HCT116 (cell line): ENCODE measurements at places on chromosomes 6 and 20. TPM values are rescaled to one million over a fixed set of nuclear protein-coding genes. Genes with fewer than 3 reads are reported as not detected.

GRCh38 chr20:61520893-61521460, 268.9 kb downstream of the CDH4 start:
- no peak for DNase-seq

The HCRTR2 gene
- not detected for total RNA-seq

The F13A1 gene
- 0.34 TPM for total RNA-seq

The EDEM2 gene
- 22.8 TPM for total RNA-seq

- no peak for DNase-seq
Observed at GRCh38 chr6:118725944-118726343, 74.6 kb upstream of the CEP85L start.

The XKR7 gene
- not detected for total RNA-seq

The C6orf163 gene
- total RNA-seq: 1.5 TPM

- DNase-seq: no peak
Observed at GRCh38 chr6:43683708-43684455, 3.7 kb downstream of the MRPS18A start.

- no peak for DNase-seq
Observed at GRCh38 chr6:36263390-36264000, 6.4 kb upstream of the PNPLA1 start.

GRCh38 chr20:52616629-52617028, 355.5 kb upstream of the TSHZ2 start:
- DNase-seq: no peak

DNA sequence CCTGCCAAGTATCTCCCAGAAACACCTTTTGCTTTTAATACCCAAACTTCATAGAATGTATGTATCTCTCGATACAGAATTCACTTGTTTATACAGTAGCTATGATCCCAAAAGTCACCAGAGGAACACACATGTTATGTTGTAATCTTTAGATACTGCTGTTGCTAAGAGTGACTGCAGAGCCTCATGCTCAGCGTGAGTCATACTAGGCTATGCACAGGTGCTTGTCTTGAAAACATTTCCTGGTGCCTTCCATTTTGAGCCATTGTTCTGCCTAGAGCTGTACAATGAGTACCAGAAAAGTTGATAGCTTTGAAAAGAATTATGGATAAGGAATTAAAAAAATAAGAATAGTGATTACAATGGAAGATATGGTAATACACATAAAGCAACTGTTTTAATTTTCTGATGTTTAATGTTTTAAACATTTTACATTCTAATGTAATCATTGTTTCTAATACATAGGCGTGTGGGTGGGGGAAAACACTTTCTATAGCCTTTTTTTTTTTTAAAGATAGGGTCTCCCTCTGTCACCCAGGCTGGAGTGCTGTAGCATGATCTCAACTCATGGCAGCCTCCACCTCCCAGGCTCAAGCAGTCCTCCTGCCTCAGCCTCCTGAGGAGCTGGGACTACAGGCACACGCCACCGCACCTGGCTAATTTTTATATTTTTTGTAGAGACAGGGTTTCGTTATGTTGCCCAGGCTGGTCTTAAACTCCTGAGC, 79.4 kb downstream of the CD24 start:
- DNase-seq: no peak

GRCh38 chr20:47320990-47321805, 35.3 kb downstream of the ZMYND8 start:
- DNase-seq: no peak
